ENCODE measurements at places on chromosomes 2 and 18.
A peak's percentile ranks its signal among the peaks of the same experiment; 100 is the strongest.

DNA sequence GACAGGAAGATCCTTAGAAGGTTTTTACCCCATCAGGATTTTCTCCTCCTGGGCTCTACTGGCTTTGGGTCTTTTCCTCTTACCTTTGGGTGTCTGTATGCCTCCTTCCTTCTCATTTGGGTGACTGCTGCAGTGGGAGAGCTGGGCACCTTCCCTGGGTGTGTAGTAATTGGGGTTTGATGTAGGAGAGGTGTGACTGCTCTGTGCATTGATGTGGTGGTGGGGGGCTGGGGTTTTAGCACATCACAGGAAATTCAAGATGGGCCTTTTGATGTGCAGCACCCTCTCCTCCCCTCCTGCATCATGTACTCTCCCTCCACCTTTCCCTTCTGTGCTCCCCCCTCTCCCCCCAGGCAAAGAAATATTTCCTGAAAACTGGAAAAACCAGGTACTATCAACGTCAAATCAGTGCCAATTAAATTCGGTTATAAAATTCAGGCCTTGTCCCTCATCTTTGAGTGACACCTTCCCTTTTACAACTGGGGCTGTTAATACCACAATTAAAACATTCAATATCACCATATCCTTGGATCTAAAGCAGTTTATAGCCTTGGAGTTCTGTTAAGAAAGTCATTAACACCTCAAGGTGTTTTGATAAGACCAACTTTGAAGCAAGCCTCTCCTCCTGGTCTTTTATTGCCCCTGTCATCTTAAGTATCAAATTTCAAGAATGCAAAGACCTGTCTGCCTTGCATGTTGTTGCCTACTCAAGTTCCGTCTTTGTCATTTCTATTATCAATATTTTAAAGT, 23.3 kb downstream of the EDAR start:
- DNase-seq, result no peak

DNA sequence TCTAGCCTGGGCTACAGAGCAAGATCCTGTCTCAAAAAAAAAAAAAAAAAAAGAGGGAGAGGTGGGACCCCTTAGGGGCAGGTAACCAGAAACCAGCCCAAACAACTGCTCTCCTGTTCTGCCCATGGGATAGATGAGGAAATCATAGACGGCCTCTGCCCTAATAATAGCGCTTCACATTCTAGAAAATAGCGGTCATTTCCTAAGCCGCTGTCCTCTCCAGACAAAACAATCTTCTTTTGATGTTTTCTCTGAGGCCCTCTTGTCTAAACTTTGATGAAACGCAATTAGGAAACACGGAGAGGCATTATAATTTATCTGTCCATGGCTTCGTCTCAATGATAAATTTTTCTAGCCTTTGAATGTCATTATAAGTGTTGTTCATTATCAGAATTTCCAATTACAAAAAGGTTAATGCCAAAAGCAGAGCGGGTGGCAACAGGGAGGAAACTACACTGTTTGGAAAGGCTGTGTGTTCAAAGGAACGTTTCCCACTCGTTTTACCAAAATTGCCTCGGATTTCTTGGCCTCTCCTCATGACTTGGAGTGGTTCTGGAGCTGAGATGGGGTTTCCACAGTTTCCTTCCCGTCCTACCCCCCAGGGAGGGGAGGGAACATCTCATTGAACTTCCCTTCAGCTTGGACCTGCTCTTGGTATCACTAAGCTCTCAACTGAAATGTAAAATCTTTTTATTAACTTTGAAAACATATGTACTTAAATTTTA, 151.6 kb upstream of the ZNF236 start:
- no peak for DNase-seq

GRCh38 chr2:15145919-15146318, 415.2 kb downstream of the NBAS start:
- no peak for DNase-seq

- no peak for DNase-seq
Observed at GRCh38 chr2:230684270-230685168, 28.1 kb upstream of the CAB39 start.

- DNase-seq, result no peak
Observed at GRCh38 chr2:73489053-73489452, 103.4 kb downstream of the ALMS1 start.

GRCh38 chr2:220434385-220434784, 807.0 kb downstream of the SLC4A3 start:
- DNase-seq, result no peak

DNA sequence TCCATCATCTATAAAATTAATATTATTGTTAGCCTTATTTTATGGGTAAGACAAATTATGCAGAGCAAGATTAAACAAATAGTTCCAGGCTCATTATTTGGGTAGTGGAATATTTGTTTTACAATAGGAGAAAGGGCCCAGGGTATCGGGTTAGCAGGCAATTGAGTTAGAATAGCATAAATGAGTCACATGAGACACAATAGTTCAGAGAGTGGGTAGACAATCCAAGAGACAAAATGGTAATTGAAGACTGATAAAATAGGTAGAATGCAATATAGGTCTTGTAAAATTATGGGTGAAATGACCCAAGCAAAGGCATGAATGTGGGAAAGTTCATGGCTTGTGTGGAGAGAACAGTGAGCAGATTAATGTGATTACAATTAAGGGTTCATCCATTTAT, 790.9 kb upstream of the GCFC2 start:
- no peak for DNase-seq

GRCh38 chr2:135473567-135473966, 57.5 kb downstream of the ZRANB3 start:
- DNase-seq, result peak; percentile 61

- no peak for DNase-seq
Observed at GRCh38 chr2:108585436-108585835, 51.2 kb downstream of the LIMS1 start.

Measured in GM23338 (cell line).